Stimulated activated CD4-positive, alpha-beta T cell treated with anti-CD3 and anti-CD28 coated beads, Interleukin-1b, Interleukin-23, amount 100 ng/mL, for 48 hours (primary cell): ENCODE measurements at places on chromosomes 12 and 14.

DNA sequence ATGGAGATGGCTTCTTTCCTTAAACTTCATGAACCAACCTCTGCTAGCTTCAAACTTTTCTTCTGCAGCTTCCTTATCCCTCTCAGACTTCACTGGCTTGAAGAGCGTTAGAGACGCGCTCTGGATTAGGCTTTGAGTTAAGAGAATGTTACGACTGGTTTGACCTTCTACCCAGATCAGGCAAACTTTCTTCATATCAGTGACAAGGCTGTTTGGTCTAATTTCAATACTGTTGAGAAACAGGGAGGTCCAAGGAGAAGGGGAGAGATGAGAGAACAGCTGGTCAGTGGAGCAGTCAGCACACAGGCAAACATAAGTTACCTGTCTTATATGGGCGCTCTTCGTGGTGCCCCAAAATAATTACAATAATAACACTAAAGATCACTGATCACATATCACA is 14.9 kb downstream of the SCAF11 start:
- DNase-seq = no peak

- DNase-seq = no peak
These were observed 12.4 kb downstream of the FBRSL1 start for GRCh38 chr12:132502149-132502881.

DNA sequence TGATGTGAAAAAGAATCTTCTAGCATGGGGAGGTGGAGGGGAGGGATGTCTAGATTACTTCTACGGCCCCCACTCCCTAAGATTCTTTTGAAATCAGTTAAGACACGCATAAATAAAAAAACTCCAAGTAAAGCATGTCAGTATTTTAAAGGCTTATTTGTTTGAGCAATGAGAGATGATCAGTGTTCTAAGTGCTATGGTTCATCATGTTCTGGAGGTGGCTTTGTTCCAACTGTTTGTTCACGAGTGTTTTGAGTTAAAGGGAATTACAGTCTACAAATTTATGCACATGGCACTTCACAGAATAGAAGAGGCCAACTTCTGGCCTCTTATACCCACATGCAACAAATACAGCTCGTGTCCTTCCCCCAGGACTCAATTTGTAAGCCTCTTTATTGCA is 394.9 kb downstream of the RAD51B start:
- no peak for DNase-seq

- DNase-seq = no peak
These were observed 7.8 kb downstream of the ARHGEF25 start for GRCh38 chr12:57618966-57619433.

DNA sequence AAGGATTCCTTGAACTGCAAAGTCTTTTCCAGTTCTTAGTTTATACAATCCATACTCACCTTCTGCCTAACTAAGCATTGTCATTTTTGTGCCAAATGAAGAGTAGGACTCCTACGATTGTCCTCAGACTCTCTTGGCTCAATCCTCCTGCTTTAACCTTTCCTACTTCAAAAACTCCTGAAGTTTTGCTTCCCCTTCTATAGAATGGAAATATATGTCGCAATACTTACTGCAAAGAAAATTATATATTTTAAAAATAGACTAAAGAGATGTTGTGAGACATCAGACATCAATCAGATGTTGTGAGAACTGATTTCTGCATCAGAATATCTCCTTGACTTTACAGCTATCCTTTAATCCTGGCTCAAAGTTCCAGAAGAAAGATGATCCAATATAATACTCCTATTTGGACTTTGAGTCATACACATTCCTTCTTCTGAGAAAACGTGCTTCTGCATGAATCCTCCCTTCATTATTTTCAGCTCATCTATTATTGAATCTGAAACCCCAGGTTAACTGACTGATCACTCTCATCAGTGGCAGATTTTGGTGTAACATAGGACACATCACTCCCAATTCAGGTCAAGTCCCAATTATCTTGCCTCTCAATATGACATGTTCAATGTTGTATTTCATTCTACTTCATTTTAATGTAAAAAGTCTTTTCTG is 48.8 kb downstream of the A2M start:
- no peak for DNase-seq

GRCh38 chr14:87133073-87133801 is 859.7 kb downstream of the GALC start:
- no peak for DNase-seq
